ENCODE measurements at places on chromosomes 3 and 15.

DNA sequence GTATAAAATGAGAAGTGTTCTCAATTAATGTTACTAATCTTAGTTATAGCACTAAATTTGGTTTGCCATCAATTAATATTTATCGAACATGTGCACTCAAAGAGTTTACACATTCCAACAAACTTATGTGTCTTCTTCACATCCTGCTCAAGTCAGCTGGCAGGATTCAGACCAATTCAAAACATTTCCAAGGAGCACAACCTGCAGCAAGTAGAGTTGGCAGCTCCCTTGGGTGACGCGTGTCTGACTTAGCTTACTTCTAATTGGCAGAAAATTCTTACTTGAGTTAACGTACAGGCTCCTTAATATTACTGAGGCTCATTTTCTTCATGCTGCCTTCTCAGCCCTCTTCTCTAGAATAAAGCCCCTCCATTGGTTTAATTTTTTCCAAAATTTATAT, 110.4 kb upstream of the PFN2 start:
- no peak for DNase-seq

DNA sequence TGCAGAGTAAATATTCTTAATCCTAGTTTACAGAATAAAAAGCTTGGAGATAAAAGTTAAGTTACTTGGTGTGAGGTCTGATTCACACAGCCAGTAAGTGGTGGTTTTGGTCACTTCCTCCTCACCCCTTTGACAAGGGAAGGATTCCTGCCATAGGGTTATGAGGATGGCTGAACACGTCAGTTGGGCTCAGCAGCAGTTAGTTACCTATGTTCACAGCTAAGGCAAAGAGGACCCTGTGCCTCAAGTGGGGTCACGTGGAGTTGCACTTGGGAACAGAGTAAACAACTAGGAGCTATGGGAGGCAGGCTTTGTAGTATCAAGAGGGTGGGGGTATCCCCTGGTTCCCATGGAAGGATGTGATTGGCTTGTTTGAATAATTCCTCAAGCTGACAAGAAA, 232.2 kb downstream of the UBE2E2 start:
- no peak for DNase-seq

- DNase-seq, result no peak
Measured at GRCh38 chr3:24123596-24123995, 178.5 kb downstream of the NR1D2 start.

DNA sequence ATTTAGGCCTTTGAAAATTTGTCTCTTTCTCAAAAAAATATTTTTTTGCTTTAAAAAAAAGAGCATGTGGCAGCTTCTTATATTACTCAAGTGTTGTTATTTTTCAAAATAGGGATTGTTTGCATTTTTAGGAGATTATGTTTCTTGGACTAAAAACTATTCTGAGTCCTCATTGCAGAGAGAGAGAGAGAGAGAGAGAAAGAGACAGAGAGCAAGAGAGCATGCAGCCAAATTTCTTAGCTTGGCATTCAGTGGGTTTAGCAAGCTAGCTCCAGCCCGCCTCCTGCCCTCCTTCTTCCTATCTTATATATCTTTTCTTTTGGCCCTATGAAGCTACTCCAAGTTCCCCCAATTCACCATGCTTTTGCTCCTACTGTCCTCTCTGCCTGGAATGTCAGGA, 55.7 kb downstream of the CEMIP start:
- no peak for DNase-seq

- DNase-seq, result no peak
Measured at GRCh38 chr3:44069276-44069675, 172.4 kb upstream of the TOPAZ1 start.

- DNase-seq, result no peak
Measured at GRCh38 chr3:189353318-189353965, 181.7 kb downstream of the TPRG1 start.
